ENCODE measurements at places on chromosomes 16 and 17.

GRCh38 chr17:55584861-55585260 is 73.6 kb upstream of the SMIM36 start:
- no peak for DNase-seq

DNA sequence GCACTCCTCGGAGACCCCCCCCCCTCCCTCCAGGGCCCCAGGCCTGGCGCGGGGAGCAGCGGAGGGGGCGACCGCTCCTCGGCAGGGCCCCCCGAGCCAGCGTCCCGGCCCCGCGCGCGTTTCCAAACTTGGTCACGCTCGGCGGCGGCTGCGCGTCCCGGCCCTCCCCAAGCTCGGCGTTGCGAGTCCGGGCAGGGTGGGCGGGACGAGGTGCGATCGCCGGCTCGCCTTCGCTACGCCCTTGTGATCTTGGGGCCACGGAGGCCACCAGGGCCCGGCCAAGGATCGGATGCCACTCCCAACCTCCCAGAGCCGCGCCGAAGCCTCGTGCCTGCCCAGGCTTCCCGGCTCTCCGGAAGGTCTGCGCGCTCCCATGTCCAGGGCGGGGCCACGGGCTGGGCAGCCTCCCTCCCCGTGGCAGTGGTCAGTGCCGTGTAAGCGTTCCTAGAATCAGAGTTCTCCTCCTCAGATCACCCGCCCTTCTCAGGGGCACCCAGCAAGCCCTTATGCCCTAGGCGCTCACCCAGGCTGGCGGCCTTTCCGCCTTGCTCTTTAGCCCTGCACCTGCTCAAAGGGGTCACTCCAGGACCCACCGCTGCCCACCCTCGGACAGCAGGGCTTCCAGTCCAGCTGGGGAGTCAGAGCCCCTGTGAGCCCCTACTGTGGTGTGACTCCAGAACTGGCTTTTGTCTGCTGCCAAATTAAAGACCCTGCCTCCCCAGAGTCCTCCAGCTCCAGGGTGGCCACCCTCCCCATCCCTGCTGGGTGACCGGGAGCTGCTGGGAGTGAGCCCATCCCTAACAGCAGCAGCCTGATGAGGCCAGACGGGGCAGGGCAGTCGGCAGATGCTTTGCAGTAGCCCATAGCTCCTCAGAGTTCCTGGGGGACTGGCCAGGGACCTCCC is 12.2 kb upstream of the MRPS23 start:
- DNase-seq, result no peak

DNA sequence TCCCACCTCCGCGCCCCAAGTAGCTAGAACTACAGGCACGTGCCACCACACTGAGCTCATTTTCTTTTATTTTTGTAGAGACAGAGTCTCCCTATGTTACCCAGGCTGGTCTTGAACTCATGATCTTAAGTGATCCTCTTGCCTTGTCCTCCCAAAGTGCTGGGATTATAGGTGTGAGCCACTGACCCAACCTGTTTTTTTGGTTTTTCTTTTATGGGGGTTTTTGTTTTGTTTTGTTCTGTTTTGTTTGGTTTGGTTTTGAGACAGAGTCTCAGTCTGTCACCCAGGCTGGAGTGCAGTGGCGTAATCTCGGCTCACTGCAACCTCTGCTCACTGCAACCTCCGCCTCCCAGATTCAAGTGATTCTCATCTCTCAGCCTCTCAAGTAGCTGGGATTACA is 16.4 kb downstream of the GID4 start:
- no peak for DNase-seq

DNA sequence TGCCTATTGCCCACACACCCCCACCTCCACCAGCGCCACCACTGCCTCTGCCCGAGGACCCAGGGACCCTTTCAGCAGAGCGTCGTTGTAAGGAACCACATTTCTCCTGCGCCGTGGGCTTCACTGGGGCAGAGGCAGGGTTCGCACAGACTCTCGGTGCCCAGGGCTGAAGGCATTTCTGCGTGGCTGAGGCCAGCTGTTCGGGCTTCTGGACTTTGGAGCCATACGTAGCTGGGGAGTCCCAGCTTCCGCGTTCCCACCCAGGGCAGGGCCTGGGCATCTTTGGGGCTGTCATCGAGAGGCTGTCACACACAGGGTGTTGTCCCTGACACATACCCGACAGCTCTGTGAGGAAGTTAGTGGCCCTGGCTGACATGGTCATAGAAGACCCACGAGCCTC is 16.0 kb upstream of the SMIM5 start:
- DNase-seq, result no peak

GRCh38 chr16:56329887-56330286 is 95.5 kb downstream of the AMFR start:
- no peak for DNase-seq

- no peak for DNase-seq
Observed at GRCh38 chr16:79124016-79124756, 476.4 kb downstream of the MAF start.

DNA sequence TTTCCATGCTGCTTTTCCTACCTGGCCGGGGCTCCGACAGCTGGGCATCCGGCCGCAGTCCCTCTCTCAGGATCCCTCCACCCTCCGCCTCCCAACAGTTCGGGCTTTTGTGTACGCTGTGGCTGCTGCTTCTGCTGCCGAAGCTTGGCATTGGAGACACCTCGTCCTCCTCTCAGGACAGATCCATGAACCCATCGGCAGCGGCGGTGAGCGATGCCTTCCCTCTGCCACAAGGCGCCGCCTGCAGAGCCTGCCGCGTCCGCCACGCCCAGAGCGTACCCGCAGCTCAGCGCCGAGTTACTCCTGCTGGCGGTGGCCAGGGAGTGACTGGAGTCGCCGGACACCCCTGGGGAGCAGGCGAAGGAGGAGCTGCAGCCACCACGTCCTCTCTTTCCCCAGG is 2032.8 kb downstream of the TP53TG3F start:
- no peak for DNase-seq

- no peak for DNase-seq
Observed at GRCh38 chr16:55508271-55508921, 476 bp upstream of the LPCAT2 start.

- no peak for DNase-seq
Observed at GRCh38 chr17:74979408-74980146, 7.0 kb upstream of the HID1 start.

Measured in activated T-cell treated with anti-CD3 and anti-CD28 coated beads for 1 hour (primary cell).